Cortex of kidney (tissue), 1 donor: ENCODE measurements at places on chromosomes 3 and 15.

DNA sequence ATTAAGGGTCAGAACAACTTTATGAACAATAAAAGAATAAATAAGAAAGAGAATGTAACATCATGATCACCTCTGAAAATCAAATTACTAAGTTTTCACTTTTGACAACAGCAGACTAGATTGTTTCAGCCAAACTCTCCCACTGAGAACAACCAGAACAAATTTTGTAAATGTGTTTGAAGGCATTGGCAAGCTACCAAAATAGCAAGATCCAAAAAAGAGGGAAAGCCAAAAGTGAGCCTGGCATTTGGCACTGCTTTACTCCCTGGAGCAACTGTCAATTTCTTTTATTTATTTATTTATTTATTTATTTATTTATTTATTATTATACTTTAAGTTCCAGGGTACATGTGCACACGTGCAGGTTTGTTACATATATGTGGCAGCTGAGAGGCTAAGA is 67.2 kb downstream of the CFAP44 start:
- DNase-seq, result no peak

GRCh38 chr3:144963810-144964209 is 992.2 kb downstream of the DIPK2A start:
- DNase-seq, result no peak

DNA sequence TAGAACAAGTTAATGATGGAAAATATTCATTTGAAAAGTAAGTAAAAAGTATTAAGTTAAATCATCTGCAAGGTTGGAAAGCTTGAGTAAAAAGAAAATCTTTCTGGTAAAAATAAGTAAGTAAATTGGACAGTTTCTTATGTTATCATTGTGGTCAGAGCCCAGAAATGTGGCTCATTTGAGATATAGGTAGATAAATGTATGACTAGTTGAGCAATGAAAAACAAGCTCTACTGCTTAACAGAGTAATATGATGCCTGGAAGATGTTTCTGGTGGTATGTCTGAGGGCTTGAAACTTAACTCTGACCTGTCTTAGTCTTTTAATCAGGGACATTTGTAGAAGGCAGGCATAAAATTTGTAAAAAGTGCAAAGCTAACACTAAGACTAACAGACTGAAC is 444.0 kb downstream of the MFSD1 start:
- DNase-seq, result no peak

DNA sequence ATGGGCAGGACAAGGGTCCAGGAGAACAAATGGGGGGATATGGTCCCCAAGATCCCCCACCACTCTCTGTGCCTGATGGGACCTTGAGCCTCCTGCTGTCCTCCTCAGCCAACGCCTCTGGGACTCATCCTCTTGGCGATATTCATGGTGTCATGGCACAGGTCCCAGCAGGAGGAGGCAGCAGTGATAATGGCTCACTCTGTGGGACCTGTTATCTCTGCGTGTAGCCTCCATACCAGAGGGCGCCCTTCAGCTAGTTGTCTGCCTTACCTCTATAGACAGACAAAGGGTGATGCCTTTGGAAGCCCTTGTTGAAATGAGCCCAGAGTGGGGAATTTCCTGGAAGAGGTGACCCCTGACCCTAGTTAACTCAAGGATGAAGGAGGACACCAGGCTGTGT is 7.4 kb downstream of the ZBTB47 start:
- DNase-seq, result no peak

GRCh38 chr3:55327131-55327920 is 159.8 kb downstream of the WNT5A start:
- DNase-seq, result no peak

GRCh38 chr15:80152180-80152895 is 461 bp upstream of the FAH start:
- peak; percentile 29 for DNase-seq

GRCh38 chr3:37707428-37708372 is 154.0 kb upstream of the CTDSPL start:
- DNase-seq, result no peak
